GM23338 (cell line): ENCODE measurements at places on chromosomes 5 and 9.

GRCh38 chr9:134725605-134725940, 84.0 kb downstream of the COL5A1 start:
- H3K4me3 ChIP-seq = no peak overlapping the region
- H3K27me3 ChIP-seq = no peaks in the 10 kb centered on the region
- no peak for DNase-seq
- H3K36me3 ChIP-seq = no peaks in the 10 kb centered on the region; the same call in 1 of the 2 replicates
- no peak overlapping the region for H3K27ac ChIP-seq

DNA sequence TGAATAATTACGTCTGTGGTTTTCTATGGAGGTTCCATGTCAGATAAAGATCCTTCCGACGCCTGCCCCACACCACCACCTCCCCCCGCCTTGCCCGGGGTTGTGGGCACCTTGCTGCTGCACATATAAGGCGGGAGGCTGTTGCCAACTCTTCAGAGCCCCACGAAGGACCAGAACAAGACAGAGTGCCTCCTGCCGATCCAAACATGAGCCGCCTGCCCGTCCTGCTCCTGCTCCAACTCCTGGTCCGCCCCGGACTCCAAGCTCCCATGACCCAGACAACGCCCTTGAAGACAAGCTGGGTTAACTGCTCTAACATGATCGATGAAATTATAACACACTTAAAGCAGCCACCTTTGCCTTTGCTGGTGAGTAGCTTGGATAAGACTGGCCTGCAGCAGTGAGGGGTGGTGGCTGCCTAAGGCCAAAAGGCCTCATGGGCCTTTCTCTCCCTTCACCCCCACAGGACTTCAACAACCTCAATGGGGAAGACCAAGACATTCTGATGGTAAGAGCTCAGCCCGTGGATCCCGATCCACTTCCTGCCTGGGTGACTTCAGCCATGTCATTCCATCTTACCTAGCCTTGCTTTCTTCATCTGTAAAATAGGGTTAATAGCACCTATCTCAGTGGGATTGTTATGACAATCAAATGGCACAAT, at the start of gene IL3:
Gene IL3, plus strand, starts transcription at position 155 of the 661 bp plus-strand sequence. Its CDS starts 52 bp downstream, at position 207.
- no peak within 1 kb of the TSS for H3K27ac ChIP-seq
- no peaks in the 10 kb centered on the region for H3K4me1 ChIP-seq
- no peak within 1 kb of the TSS for H3K4me3 ChIP-seq
- no peaks in the 10 kb centered on the region for H3K36me3 ChIP-seq
- no peak for DNase-seq

DNA sequence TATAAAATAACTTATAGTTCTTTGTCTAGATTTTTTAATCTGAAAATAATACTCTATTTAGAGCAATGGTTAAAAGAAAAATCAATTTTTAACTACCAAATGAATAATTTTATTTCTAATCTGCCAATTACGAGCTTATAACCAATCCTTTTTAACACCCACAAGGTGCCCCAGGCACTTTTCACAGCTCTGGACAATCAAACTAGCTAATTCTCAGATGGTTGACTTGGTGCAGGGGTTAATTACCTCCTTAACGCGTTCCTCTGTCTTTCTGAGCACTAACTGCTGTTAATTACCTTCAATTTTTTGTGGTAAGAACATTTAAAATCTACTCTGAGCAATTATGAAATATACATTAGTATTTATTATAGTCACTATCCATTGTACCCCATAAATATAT, 109.6 kb upstream of the PJA2 start:
- no peaks in the 10 kb centered on the region for H3K36me3 ChIP-seq
- no peaks in the 10 kb centered on the region for H3K4me1 ChIP-seq
- no peak for DNase-seq
- H3K4me3 ChIP-seq = no peak overlapping the region

DNA sequence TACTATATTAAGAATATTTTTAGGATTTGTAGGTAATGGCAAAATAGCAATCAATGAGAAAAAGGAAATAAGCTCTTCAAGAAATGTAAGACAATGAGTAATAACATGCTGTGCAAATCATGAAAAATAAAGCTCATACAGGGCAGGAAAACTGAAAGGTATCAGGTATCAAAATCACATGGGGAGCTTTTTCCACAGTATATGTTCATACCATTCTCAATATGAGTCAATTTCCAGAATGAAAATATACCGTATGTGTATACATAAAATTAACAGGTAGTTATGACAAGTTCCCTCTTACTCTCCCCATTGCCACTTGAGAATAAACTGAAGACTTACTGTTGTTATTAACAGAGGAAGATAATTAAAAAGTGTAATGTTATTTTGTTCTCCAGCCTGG, 35.9 kb downstream of the EFCAB9 start:
- H3K4me3 ChIP-seq = no peak overlapping the region
- H3K27me3 ChIP-seq = no peaks in the 10 kb centered on the region
- H3K27ac ChIP-seq = no peak overlapping the region
- H3K36me3 ChIP-seq = peaks cover 7% of the 10 kb centered on the region; the same call in 1 of the 2 replicates
- DNase-seq = no peak

DNA sequence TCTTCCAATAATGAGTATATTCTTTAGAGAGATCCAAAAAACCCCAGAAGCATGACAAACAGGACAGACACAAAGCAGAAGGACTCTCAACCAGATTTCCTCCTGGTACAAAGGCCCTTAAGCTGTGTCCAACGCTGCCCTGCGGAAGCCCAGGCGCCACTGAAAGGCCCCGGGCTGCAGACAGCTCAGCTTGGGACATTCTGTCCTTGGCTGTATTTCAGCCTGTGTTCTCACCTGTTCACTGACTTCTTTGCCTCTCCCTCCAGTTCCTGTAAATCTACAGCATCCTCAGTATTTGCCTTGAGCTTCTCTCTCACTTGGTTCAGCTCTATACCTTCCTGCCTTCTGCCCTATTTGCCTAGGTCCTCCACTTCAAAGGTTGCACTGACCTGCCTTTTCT, 96.5 kb downstream of the SH3TC2 start:
- no peak overlapping the region for H3K27ac ChIP-seq
- H3K36me3 ChIP-seq = no peaks in the 10 kb centered on the region
- H3K4me1 ChIP-seq = peaks cover 9% of the 10 kb centered on the region
- DNase-seq = no peak

DNA sequence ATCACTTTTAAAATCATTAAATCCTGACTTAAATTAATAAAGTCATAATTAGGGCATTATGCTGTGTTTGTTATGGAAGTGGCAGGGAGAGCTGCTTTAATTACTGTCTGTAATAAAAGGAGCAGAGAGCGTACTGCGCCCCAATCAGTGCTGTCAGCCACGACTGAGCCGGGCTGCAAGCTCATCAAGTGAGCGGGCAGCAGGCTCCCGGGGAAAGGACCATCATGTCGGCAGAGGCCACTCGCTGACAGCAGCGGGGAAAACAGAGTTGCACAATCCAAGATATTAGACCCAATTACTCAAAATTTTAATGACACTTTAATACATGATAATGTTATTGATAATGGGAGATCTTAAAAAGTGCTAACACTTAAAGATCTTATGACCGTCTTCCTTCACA, 181.6 kb downstream of the AP3B1 start:
- no peak overlapping the region for H3K27ac ChIP-seq
- H3K27me3 ChIP-seq = no peaks in the 10 kb centered on the region
- peaks cover 4% of the 10 kb centered on the region; the same call in 1 of the 2 replicates for H3K36me3 ChIP-seq

GRCh38 chr5:179793468-179794139, at the start of gene LTC4S:
Gene LTC4S (plus strand): TSS chr5:179793986. CDS start chr5:179794081, 95 bp downstream.
- no peak within 1 kb of the TSS for H3K27ac ChIP-seq
- no peaks in the 10 kb centered on the region for H3K27me3 ChIP-seq
- peaks cover 11% of the 10 kb centered on the region; the same call in 1 of the 2 replicates for H3K4me1 ChIP-seq
- H3K4me3 ChIP-seq = peak within 1 kb of the TSS; percentile 84
- H3K36me3 ChIP-seq = no peaks in the 10 kb centered on the region; the same call in 1 of the 2 replicates

GRCh38 chr5:1278656-1279442, 16.0 kb downstream of the TERT start:
- no peak overlapping the region for H3K27ac ChIP-seq
- no peaks in the 10 kb centered on the region for H3K4me1 ChIP-seq
- H3K36me3 ChIP-seq = 0 out of 2 replicates have a peak, but pooled peaks cover 5% of the 10 kb centered on the region
- DNase-seq = no peak
- no peaks in the 10 kb centered on the region for H3K27me3 ChIP-seq
